ENCODE measurements at places on chromosomes 3 and 15. TPM values are rescaled to one million over a fixed set of nuclear protein-coding genes. Genes with fewer than 3 reads are reported as not detected.

The SLCO2A1 gene
- 7.0 TPM for polyA plus RNA-seq

- no peaks in the 10 kb centered on the region for H3K4me1 ChIP-seq
- no peak for DNase-seq
- no peaks in the 10 kb centered on the region for H3K27me3 ChIP-seq
- H3K27ac ChIP-seq = no peak overlapping the region
- no peaks in the 10 kb centered on the region for H3K36me3 ChIP-seq
Observed at GRCh38 chr15:90478846-90479481, 50.8 kb upstream of the CRTC3 start.

DNA sequence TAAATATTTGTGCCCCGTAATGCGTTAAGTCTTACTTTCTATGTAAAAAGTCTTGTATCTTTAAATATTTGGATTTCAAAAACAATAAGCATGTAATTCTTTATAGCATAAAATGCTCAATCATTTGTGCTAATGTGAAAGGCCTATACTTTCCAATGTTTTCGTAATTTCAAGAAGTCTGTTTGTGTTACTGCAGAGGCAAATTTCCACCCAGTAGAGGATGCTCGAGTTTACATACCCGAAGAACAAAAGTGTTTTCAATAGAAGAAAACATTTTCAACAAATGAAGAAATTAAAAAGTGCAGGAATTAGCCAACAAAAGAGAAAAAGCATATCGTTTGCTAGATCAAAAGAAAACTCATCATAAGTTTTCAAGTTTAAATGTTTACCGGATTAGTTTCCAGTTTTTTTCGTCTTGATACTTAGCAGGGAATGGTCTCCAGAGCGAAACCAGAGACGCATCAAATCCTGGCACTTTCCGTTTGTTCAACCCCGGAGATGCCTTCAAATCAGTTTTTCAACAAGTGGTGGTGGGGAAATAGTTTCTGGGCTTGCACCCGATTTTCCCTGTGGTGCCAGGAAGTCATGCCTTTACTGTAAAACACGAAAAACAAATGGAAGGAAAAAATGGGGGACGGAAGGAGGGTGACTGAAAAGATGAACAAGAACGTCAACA, 1.0 kb downstream of the CGGBP1 start:
- DNase-seq = peak; percentile 30
- H3K27me3 ChIP-seq = no peaks in the 10 kb centered on the region
- peak overlapping the region; percentile 98 for H3K27ac ChIP-seq
- H3K36me3 ChIP-seq = no peaks in the 10 kb centered on the region
- peak overlapping the region; percentile 57 for H3K4me3 ChIP-seq
- peaks cover 18% of the 10 kb centered on the region for H3K4me1 ChIP-seq

The GPR156 gene
- 0.80 TPM for polyA plus RNA-seq

The PLOD2 gene
- polyA plus RNA-seq = 93.8 TPM

DNA sequence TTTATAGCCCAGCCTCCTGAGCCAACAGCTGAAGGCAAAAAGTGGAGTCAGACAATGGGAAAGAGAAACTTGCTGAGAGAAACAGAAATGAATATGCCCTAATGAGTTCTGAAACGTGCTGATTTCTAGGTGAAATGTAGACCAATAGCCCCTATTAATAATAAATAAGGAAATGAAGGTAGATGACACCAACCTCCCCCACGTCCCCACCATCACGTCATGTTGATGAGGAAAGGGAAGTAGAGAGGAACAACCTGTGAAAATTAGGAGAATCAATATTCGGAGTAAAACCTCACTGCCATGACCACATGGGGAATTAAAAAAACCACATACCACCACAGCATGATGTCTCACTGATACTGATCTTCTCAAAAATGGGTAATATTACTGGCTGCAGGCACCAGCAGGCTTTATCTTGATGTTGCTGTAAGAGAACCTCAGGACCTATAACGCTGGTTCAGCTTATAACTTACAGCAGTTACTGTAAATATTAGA, 64.0 kb downstream of the KAT2B start:
- no peak for DNase-seq
- no peaks in the 10 kb centered on the region for H3K27me3 ChIP-seq
- H3K36me3 ChIP-seq = no peaks in the 10 kb centered on the region
- H3K4me3 ChIP-seq = no peak overlapping the region

The TM4SF4 gene
- polyA plus RNA-seq = 366 TPM

- H3K4me1 ChIP-seq = no peaks in the 10 kb centered on the region
- no peak overlapping the region for H3K4me3 ChIP-seq
- no peak for DNase-seq
- H3K27ac ChIP-seq = no peak overlapping the region
- H3K36me3 ChIP-seq = no peaks in the 10 kb centered on the region
Observed at GRCh38 chr3:128066114-128066513, 13.9 kb downstream of the SEC61A1 start.

Measured in hepatocyte (in vitro differentiated cells).